Retinal pigment epithelial cell (primary cell): ENCODE measurements at places on chromosomes 5 and 9.

- no peak for DNase-seq
These were observed 665.0 kb upstream of the RGMB start for GRCh38 chr5:98108497-98108896.

- DNase-seq = no peak
These were observed 652.4 kb downstream of the PDE4D start for GRCh38 chr5:59241119-59241518.

DNA sequence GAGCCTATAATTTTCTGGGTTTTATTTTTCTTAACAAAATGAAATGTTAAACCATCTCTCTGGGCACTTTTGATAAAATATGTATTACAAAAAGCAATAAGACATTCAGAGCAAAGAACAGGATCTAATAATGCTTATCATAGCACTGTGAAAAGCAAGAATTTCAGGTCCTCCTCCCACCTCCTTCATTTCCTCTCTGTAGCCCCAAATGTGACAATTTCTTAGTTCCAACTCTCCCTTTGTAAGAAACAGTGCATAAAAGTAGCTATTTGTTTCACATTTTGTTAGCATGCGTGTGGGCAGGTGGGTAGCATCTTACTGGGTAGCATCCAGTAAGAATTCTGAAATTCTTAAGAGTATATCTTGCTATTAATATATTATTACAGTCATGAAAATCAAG lies 130.9 kb upstream of the RASA1 start:
- no peak for DNase-seq

DNA sequence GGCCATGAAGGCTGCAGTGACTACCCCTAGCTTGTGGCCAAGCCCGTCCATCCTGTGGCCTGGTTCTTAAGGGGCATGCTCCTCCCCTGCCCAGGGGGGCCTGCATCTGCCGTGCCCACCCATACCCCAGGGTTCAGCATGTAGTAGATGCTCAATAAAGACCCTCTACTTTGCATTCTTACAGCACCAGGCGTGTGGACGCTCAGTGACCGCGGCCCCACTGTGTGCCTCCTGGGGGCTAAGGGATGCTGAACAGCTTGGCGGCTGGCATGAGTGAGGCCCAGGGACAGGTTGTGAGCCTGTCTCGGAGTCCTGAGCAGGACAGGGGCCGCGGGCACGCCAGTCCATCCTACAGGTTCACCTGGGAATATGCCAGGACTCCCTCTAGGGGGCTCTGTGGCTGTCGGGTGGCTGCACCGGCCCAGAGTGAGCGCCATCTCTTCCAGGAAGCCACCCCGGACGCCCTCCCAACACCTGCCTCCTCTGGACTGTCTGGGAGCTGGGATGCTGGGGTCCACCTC lies 9.1 kb downstream of the NOTCH1 start:
- DNase-seq = no peak

GRCh38 chr9:94915476-94916450 lies 189.3 kb downstream of the AOPEP start:
- DNase-seq = no peak

DNA sequence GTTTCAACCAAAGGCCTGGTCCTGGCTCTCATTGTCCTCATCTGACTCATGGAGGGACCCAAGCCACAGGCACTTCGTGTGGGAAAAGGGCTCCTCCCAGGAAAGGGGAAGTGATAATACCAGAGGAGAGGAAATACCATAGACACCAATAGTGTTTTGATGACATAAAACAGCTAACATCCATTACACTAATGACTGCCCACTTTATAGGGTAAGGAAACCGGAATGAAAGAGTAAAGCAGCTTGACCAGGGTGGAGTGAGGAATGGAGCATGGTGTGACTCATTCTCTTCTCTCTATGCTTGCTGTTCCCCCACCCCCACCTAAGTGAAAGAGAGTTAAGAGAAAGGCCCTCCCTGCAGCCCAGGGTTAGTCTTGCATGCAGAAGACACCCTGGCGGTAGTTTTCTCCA lies 67.4 kb upstream of the HRH2 start:
- DNase-seq = no peak

GRCh38 chr9:89446961-89447310 lies 51.0 kb downstream of the SEMA4D start:
- no peak for DNase-seq

- no peak for DNase-seq
These were observed 41.4 kb upstream of the LRRC14B start for GRCh38 chr5:149745-150485.

- no peak for DNase-seq
These were observed 93.2 kb downstream of the LIX1 start for GRCh38 chr5:97049175-97049574.

GRCh38 chr5:158514319-158514985 lies 585.3 kb downstream of the EBF1 start:
- DNase-seq = no peak

- DNase-seq = no peak
These were observed 72.1 kb upstream of the HSPA9 start for GRCh38 chr5:138647261-138647788.

DNA sequence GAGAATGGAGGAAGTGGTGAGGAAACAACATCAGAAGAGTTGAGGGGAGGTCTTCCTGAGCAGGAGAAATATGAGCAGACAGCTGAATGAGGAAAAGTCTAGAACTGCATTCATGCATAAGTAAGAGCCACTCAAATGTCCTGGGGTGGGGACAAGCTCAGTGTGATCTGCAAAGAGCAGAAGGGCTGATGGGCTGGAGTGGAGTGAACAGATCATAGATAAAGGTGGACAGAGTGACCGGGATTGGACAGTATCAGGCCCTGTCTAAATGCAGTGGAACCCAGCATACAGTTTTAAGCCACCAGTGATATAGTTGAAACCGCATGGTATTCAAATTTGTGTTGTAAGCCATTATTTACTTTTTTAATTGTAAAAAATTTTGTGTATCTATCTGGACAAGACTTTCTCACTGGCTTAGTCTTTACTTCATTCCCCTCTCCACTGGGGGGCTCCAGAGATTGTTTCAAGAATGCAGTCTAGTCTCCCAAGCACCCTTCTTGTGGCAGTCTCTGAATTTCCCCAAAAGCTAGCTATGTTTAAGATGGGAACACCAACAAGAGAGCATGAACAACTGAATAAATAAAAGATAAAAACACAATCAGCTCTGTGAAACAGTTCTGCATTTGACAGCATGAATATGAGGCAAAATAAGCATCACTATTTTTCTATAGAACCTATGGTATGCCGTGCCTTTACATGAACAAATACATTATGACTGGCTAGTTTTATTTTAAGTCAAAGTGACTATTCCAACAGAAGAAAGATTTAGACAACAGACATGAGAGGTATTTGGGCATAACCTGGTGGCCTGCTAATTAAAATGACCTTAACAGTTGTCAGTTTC lies 10.7 kb upstream of the STK32A start:
- no peak for DNase-seq

GRCh38 chr5:174229514-174230370 lies 184.2 kb downstream of the NSG2 start:
- DNase-seq = no peak

DNA sequence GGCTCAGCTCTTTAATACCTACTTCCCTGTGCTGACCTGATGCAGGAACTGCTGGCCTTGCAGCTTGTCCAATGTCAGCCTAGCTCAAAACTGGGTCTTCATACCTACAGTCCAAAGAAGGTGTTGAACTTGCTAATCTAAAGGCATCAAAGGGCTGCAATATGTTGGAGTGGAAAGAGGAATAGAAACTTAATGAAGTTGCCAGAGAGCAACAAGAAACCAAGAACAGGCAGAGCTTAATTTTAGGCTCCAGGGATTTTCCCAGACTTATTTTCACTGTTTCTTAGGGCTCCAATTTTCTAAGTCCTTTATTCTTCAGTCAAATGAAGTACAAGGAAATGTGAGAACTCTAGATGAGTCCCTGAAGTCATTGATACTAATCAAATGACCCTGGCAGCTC lies 17.6 kb upstream of the ERCC6L2 start:
- no peak for DNase-seq

DNA sequence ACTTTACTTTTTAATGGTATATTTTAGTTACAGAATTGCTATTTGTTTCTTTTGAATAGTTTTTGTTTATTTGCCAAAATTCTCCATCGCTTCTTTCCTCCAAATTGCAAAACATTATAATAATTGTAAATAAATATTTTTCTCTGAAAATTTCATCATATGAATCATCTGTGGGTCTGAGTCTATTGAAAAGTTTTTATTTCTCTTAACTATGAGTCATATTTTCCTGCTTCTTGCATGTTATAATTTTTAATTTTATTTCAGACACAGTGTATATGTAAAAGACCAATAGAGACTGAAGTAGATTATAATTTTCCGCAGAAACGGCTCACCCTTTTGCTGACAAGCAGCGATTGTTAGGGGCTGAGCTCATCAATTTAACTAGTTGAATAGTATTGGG lies 279.1 kb upstream of the IL12B start:
- DNase-seq = no peak

DNA sequence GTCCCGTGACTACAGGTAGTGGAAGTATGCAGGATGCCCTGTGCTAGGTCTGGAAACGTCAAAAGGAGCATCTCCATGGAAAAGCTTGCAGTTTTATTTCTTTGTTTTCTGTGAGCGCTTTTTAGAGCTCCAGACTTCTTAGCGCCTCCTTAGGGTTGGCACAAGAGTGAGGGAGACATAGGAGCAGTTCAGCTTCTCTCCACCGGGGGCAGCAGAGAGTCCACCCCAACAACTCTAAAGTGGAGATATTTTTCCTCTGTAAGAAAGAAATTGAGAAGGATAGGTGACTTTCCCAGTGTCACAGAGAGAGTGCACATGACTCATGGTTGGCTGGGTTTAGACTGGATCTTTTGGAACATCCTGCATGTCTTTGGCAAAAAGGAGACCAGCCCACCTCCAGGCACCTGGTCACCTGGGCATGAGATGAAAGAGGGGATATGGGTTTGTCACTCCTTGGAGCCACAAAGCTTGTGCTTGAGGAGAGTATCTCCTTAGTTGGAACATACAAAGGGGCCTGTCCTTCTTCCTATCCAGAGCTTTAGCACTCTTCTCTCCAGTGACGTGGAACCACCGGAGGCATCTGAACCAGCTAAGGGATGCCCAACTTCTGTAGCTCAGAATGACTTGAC lies 637.7 kb downstream of the SEMA5A start:
- no peak for DNase-seq

- DNase-seq = no peak
These were observed 30.0 kb upstream of the CPEB4 start for GRCh38 chr5:173858021-173858669.

- no peak for DNase-seq
These were observed 4.3 kb downstream of the GPX3 start for GRCh38 chr5:151024440-151025249.

GRCh38 chr9:112384690-112385089 lies 4.8 kb downstream of the HSDL2 start:
- DNase-seq = no peak

DNA sequence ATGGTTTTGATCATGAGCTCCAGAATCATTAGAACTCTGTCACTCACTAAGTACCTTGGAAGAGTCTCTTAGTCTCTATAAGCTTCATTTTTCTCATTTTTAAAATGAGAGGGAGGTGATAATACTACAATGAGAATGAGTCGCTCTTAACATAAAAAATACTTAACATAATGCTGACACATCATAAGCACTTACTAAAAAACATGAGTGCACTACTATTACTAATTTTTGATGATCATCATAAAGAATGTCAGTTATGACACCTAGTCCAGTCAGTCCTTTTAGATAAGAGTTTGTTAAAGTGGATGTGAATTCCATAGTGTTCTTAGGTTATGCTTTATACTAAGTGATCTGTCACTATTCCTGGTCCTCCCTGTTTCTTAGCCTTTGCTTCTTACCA lies 200.4 kb upstream of the SLC24A2 start:
- no peak for DNase-seq

- no peak for DNase-seq
These were observed 63.3 kb upstream of the ZFR start for GRCh38 chr5:32507738-32508434.

DNA sequence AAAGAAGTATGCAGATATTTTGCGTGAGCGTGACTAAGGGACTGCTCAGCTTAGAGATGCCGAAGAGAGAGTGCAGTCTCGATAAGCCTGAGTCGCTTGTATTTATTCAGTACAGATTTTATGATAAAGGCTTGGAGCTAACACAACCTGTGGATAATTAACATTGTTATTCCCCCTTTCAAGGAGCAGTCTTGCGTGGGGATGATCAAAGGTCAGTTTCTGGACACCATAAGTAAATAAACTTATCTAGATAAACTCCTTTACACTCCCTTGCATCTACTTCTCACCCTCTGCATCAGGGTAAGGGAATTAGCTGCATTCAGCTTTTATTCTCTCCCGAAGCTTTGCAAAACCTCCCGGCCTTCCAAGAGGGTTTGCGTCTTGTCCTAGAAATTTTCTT lies 357.8 kb upstream of the ST8SIA4 start:
- no peak for DNase-seq

DNA sequence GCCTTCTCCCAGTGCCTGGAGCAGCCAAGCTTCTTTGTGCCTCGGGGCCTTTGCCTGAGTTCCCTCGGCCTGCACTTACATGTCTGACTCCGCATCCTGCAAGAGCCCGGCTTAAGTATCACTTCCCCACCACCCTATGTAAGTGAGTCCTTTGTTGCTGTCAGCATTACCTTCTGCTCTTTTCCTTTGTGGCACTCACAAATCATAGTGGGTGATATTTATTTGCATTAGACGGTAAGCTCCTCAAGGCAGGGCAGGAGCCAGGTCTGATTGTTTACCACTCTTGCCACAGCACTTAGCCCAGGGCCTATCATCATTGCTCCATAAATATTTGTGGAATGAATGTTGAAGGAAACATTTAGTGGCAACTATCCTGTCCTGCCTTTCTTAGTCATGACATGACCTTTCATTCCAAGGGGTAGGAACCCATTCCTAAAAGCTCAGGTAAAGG lies 4.8 kb downstream of the GM2A start:
- no peak for DNase-seq
